Stimulated activated CD8-positive, alpha-beta memory T cell treated with anti-CD3 and anti-CD28 coated beads, Interleukin-15, amount 100 ng/mL, for 1 hour (primary cell): ENCODE measurements at places on chromosomes 11 and 22.

- DNase-seq = no peak
Observed at GRCh38 chr11:46917762-46918082, 628 bp downstream of the LRP4 start.

DNA sequence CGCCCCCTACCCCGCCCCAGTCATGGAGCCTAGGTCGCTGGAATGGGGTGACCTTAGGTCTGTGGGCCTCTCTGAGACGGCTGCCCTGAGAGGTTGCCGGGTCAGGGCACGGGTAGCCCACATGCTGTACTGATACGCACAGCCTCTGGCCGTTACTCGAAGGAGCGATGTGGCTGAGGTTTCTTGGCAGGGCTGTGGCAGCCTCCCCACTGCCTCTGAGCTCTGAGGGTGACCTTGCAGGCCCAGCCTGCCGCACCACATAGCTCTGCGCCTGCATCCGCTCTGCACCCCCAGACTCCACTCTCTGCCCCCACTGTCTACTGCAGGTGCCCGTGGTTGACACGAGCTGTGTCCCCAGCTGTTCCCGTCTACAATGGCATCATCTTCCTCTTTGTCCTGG lies 7.3 kb downstream of the ZDHHC8 start:
- DNase-seq = no peak

- DNase-seq = no peak
Observed at GRCh38 chr11:60511393-60511792, 3.8 kb upstream of the MS4A13 start.

GRCh38 chr11:61766353-61766841 lies 14.0 kb downstream of the MYRF start:
- DNase-seq = no peak

DNA sequence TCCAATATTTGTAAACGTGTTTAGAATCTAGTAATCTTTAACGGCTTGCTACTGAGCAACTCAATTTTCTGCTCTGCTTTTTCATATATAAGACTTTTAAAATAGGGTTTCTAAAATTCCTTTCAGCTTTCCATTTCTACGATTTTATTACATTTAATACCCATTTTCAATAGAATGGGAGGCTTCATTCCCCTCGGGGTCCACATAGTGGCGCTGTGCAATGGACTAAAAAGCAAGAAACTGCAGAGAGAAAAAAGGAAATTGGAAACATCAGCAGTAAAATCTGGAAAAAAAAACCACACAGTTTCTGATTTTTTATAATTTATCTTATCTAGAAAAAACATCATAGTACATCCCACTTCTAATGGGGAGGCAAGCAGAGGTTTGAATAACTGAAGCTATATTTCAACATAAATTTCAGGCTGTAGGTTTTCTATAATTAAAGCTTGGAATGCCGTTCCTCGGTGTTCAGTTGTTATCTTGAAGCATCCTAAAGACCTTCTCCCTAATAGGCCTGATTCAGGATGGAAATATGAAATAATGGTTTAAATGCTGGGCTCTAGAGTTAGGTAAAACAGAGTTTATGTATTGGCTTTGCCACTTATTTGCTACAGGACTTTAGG lies 18.7 kb upstream of the JHY start:
- DNase-seq = no peak

DNA sequence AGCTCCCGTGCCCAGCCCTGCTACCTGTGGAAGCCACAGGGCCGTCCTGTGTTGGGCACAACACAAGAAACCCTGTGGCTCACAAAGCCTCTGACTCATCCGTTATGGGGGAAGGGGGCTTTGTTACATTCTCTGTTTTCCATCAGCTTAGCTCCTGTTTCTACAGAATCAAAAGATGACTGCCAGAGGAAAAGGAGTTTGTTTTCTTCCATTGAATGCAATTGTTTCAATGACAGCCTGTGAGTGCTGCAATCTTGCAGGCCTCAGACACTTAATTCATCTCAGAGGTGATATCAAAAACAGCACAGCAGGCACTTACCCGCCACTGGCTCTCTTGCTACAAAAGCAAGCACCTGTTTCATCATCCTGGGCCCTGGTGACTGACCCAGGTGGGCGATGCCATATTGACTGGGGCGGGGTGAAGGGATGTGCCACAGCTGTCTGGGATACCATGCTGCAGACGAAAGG lies 194.3 kb downstream of the OPCML start:
- no peak for DNase-seq

DNA sequence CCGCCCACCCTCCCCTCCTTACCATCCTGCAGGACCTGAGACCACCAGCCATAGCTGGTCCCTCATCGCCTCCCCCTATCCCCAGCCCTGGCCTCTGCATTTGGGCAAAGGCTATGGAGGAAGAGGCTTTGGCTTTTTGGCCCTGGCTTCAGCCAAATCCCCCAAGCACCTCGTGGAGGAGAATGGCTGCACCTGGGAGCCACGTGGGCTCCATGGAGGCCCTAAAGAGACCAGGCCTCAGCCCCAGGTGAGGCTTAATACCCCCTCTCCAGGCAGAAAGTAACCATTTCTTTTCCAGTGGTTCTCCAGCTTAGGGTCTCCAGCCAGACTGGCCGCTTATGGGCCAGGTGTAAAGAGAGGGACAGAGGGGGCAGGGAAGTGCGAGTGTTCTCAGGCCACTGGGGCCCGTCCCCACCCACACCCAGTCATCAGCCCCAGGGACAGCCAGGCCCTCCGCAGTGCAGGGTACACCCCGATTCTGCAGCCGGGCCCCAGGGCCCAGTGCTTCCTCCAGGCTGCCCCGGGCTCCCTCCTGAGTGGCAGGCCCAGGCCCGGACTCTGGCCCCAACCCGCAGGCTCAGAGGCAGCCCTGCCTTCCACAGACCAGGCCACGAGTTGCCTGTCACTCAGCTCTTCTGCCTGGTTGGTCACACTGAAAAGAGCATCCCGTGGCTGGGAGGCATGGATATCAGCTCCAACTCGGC lies 26.4 kb downstream of the CDKN1C start:
- no peak for DNase-seq

GRCh38 chr11:27914080-27914479 lies 193.9 kb downstream of the KIF18A start:
- no peak for DNase-seq

DNA sequence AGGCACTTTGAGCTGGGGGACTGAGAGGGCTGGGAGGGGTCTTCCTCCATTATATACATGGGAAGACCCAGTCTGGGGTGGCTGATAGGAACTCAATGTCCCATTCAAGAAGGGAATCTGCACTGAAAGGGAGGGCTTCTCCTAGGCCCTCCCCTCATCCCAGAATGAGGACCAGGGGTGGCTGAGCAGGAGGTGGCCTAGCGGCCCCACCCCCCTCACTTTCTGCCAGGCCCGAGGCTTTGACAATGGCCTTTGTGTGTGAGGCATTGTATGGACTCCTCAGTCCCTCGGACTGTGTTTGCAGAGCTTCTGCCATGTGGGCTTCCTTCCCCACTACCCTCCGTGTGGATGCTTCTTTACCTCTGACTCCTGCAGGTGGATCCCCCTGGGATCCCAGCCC lies 65.7 kb downstream of the NECTIN1 start:
- DNase-seq = no peak

GRCh38 chr11:126327281-126328000 lies 23.6 kb downstream of the DCPS start:
- DNase-seq = no peak

DNA sequence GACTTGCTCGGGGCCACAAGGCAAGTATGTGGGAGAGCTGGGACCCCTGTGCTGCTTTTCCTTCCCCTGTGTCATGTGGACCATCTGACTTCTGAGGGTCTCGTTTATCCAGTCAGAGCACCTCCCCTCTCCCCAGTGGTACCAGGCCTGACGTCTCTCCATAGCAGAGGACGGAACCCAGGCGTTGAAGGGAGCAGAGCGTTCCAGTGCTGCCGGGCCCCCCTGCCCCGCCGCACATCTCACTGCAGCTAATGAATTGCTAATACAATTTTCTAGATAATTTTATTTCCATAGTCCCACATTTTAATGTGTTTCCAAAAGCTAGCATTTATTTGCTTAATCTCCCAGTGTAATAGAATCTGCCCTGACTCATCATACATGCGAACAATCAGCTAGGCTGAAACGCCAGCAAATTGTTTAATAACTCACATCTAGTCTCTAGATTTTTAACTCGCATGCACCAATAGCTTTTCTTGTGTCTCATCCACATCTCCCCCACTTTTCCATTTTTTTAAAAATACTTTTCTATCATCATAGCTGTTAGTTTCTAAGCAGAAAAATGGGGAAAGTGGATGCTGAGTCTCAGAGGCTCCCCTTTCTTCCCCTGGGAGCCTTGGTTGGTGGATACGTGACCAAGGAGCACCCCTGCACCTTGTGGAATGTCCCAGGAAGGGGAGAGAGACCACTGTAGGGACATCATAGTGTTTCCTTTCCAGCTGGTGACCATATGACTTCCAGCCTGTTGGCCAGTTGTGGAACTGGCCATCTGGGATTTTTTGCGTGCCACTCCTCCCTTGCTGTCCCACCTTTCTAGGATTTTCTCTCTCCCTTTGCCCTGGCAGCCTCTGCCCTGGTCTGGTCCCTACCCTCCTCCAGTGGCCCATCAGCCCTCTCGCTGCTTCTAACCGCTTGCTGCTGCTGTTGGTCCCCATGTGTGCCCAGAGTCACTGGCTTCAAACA lies 58.6 kb upstream of the NNMT start:
- DNase-seq = no peak

DNA sequence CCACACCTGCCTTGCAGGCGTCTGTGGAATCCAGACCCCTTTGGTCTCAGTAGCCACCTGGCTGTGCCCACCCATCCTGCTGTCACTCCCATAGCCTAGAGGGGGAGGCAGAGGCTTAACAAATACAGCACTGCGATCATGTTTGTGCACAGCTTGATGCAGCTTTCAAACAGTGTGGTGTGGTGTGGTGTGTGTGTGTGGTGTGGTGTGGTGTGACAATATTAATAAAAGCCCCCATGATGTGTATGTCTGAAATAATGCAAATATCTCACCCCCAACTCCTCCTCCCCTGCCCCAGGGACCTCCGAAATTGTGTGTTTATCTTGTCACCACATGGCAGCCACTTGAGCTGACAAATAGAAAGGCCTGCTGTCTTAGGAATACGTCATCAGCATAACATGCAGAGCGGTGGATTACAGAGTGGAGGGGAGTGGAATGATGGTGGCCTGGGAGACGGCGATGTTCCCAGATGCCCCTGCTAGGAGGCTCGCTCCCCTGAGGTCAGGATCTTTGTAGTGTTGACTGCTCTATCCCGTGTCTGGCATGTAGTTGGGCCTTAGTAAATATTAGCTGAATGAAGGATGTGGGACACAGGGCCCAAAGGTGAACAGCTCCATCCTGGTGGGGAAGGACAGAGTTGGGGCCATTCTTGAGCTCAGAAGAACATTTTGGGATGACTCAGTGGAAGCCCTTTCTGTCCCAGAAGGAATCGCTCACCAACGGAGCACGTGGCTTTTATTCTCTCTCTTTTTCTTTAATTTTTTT lies 2.8 kb downstream of the PDXP start:
- DNase-seq = no peak

- DNase-seq = no peak
Observed at GRCh38 chr11:129590030-129590752, 214.5 kb downstream of the BARX2 start.

- no peak for DNase-seq
Observed at GRCh38 chr22:48256041-48256739, 1493.7 kb downstream of the TBC1D22A start.

- no peak for DNase-seq
Observed at GRCh38 chr22:29701155-29701999, 18.4 kb upstream of the CABP7 start.

DNA sequence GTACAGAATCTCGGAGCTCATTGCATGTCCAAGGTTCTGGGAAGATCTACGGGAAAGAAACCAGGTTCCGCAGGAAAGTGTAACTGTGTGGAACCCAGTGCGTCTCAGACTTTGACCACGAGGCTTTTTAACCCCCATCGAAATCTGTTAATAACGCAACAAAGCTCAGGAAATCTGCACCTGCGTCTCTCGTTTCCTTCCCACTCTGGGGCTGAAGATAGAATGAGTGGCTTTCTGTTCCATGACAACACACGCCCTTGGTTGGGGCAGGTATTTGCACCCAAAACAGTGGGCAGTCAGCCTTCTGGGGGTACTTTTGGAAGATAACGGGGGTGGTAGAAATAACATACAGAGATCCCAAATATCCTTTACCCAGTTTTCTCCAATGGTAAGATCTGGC lies 38.5 kb downstream of the ISX start:
- no peak for DNase-seq

- DNase-seq = no peak
Observed at GRCh38 chr11:1735271-1735670, 15.1 kb downstream of the IFITM10 start.

GRCh38 chr11:104451197-104451893 lies 287.4 kb upstream of the PDGFD start:
- no peak for DNase-seq

GRCh38 chr11:36463781-36464180 lies 46.3 kb downstream of the TRAF6 start:
- DNase-seq = no peak

GRCh38 chr22:40193429-40194421 lies 16.0 kb downstream of the TNRC6B start:
- DNase-seq = no peak

GRCh38 chr11:27209562-27210005 lies 153.4 kb downstream of the CCDC34 start:
- no peak for DNase-seq

DNA sequence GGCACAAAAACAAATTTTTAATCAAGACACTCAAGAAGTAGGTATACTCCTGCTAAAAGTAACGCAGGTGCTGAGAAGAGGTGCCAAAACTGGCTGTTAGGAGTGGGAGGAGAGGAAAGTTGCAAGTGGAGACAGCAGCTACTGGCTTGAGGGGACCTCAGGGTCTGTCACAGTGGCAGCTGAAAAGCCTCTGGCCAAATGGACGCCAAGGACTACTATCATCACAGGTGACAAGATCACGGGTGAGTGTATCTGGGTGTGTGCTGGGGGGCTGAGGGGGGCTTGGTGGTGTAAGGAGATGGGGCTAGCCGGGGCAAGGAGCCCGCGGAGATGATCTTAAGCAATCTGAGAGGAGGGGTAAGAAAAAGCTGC lies 687 bp downstream of the ZNF202 start:
- no peak for DNase-seq

DNA sequence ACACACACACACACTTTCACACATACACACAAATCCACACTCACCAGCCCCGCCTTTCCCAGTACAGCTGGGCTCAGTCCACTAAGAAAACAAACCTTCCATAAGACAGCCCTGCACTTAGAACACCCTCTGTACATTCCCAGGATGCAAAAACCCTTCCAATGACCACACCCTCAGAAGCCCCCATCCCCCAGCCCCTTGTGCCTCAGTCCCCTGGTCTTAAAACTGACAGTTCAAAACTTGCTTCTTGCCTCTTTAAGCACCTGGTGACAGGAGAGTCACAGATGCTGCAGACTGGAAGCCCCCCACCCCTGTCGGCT lies 23.0 kb downstream of the APLNR start:
- DNase-seq = no peak

GRCh38 chr11:121582296-121582695 lies 129.5 kb upstream of the SORL1-AS1 start:
- no peak for DNase-seq

GRCh38 chr11:118151431-118151830 lies 1.2 kb downstream of the SCN4B start:
- no peak for DNase-seq
